ENCODE measurements at places on chromosomes 2 and 18.

- DNase-seq, result peak; percentile 97
Measured at GRCh38 chr2:188975497-188976102, 1.4 kb downstream of the COL3A1 start.

DNA sequence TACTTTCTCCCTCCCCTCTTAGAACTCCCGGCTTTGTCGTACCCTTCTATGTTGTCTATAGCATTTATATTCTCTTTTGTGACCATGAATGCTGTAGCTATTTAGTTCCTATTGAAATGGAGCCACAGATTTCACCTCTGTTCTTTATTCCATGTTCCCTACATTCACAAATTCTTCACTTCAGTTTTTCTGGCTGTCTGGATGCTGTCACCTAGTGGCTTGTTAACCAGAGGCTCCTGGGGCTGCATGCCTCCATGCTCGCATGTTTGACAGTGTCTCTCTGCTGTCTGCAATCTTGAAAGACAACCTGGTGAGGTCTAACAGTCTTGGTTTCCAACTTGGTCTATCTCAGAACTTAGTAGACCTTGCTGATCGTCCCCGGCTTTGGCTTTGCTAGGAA lies 48.2 kb downstream of the CFAP221 start:
- DNase-seq, result no peak

DNA sequence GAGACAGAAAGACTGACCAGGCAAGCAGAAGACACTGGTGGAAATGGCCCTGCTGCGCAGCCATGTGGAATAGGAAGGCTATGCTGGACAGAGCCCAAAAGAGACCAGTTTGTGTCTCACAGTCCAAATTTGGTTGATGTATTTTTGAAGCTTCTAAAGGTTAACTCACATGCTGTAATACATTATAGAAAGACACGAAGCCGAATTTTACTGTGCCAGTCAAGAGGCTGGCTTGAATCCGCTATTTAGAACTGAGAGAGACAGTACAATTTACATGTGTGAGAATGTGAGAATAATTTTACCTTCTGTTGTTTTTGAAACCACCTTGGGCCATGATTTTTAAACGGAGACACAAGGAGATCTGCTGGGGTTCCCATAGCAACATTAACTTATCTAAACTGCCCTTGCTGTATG lies 113.6 kb downstream of the METTL8 start:
- no peak for DNase-seq

DNA sequence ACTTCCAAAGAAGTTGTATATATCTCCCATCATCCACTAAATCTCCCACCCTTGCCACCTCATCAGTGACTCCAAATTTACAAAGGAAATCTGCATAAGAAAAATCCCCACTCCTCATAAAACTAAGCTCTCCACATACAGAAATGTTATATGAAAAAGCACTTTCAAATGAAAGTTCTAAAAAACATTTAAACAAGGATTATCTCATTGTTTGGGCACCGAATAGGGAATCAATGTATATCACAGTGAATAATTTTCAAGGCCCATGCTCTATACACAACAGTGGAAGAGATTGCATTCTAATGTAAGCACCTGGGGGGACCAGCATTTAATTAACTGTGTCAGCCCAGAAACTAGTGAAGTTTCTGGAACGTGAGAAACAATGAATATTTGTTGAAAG lies 70.1 kb downstream of the OSR1 start:
- DNase-seq, result no peak

DNA sequence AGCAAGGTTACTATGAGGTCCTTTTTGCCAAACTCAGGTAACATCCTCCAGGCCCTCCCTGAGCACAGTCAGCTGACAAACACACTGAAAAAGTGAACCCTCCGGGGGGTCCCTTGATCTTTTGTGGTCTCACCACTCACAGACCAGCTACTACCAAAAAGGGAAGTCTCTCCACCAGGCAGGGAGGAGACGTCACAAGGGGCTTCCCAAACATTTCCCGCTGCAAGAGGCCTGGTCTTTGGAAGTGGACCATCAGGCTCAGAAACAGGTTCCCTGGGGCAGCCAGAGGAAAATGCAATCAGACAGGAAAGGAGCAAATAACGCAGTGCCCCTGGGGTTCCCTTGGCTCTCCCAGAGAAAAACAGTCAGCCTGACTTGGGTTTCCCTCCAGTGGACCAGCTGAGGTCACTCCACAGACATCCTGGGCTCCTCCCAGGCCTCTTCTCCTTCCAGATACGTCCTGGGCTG lies 38.7 kb upstream of the POMC start:
- DNase-seq, result no peak

- no peak for DNase-seq
Measured at GRCh38 chr2:62176801-62177200, 19.1 kb upstream of the B3GNT2 start.

GRCh38 chr2:109085912-109086742 lies 42.9 kb upstream of the SH3RF3 start:
- no peak for DNase-seq

- DNase-seq, result no peak
Measured at GRCh38 chr2:1495676-1496358, 82.6 kb downstream of the TPO start.

DNA sequence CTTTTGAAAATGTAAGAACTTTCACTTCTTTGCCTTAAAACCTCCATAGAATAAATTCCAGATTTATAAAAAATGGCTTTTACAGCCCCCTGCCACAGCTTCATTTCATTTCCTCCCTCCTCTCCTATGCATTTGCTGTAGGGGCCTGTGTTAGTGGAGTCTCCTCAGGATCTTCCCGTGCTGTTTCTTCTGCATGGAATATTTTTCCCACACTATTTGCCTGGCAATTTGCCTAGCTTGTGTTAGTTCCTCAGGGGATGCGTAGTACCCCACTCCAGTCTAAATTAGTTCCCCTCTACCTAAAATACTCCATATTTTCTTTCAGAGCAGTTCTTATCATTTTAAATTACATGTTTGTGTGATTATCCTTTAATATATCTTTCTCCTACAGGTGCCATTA lies 262.2 kb downstream of the PLCL1 start:
- DNase-seq, result no peak

- no peak for DNase-seq
Measured at GRCh38 chr2:222877556-222878300, 16.9 kb downstream of the ACSL3 start.

DNA sequence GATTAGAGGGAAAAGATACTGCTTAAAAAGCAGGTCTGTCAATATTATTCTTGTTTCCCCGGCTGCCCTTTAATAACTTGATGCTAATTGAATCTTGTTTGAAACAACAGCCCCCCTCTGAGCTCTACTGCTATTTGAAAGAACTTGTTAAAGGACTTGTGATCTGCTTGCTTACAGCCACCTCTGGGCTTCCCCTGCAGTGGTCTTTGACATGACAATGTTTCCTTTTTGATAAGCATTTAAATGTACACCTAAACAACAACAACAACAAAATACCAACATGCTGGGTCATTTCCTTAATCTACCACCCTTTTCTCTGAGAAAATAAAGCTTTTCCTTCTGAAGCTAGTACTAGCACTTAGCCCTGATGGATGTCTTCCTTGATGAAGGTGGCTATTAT lies 3.9 kb downstream of the HOXD1 start:
- no peak for DNase-seq

GRCh38 chr2:17311771-17312511 lies 206.3 kb downstream of the RAD51AP2 start:
- DNase-seq, result no peak

GRCh38 chr2:55999790-56000189 lies 76.2 kb upstream of the EFEMP1 start:
- DNase-seq, result no peak

GRCh38 chr2:70357684-70358071 lies 55.8 kb upstream of the FAM136A start:
- no peak for DNase-seq

GRCh38 chr2:99821572-99821971 lies 320.8 kb downstream of the AFF3 start:
- peak; percentile 77 for DNase-seq

GRCh38 chr2:97739893-97740245 lies 26.5 kb downstream of the ZAP70 start:
- no peak for DNase-seq

DNA sequence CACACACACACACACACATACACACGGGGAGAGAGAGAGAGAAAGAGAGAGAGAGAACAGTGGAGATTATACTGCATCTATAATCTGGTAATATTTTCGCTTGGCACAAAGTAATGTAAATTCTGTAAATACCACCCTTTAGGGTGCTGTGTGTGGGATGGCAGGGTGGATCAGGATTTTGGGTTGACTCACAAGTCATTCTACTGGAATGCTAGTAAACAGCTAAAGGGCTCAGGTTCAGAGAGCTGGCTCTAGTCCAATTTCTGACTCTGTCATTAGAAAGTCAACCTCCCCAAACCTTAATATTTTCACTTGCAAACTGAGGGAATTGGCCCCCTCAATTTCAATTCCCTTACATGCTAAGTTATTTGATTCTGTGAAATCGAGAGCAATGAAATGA lies 308.3 kb downstream of the TSN start:
- peak; percentile 5 for DNase-seq

DNA sequence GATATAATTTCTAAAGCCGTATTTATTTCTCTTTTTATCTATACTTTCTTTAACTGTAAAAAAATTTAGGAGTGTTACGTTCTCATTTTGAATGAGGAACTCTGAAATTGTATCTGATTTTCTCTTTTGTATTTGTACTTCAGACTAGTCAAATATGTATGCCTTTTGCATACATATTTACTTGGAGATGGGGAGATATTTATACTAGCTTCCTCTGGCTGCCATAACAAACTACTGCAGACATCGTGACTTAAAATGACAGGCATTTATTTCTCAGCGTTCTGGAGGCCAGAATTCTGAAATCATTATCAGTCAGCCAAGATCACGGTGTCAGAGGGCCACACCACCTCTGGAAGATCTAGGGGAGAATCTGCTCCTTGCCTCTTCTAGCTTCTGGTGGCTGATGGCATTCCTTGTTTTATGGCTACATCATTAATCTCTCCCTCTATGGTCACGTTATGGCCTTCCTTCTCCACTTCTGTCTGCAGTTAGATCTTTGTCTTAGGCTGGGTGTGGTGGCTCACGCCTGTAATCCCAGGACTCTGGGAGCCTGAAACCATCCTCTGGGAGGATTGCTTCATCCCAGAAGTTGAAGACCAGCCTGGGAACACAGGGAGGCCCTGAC lies 8.2 kb downstream of the LCLAT1 start:
- DNase-seq, result no peak

DNA sequence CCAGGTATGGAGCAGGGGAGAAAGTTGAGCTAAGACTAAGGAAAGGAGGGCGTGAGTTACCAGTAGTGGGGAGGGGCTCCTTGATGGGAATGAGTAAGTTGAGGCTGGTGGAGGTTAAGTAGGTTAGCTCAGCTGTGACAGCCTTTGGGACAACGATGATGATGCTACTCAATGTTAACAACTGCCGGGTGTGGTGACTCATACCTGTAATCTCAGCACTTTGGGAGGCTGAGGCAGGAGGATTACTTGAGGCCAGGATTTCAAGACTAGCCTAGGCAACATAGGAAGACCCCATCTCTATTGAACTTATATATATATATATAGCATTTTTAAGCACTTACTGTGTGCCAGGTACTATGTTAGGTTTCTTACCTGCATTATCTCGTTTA lies 48.4 kb downstream of the HK2 start:
- DNase-seq, result no peak

- no peak for DNase-seq
Measured at GRCh38 chr2:173766537-173767289, 198.5 kb downstream of the SP3 start.

DNA sequence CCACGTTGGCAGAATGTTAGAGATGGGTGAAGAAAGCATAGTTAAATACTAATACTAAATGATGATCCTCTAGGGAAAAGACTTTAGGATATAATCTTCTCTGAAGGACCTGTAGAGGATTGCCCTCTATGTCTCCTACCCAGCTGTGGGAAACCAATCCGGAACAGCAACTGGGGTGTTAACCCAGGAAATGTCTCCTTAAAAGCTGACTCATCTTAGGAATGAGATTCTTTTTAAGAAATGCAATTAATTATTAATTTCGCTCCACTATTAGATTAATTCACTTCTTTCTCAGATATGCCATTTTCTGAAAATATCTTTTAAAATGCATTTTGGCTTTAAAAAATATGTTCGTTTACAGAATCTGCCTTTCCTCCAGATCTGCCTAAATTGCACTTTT lies 7.4 kb downstream of the SCN3A start:
- DNase-seq, result no peak

Data from fibroblast of mammary gland (primary cell).